ENCODE measurements at places on chromosomes 1 and 21.
A peak's percentile ranks its signal among the peaks of the same experiment; 100 is the strongest.

DNA sequence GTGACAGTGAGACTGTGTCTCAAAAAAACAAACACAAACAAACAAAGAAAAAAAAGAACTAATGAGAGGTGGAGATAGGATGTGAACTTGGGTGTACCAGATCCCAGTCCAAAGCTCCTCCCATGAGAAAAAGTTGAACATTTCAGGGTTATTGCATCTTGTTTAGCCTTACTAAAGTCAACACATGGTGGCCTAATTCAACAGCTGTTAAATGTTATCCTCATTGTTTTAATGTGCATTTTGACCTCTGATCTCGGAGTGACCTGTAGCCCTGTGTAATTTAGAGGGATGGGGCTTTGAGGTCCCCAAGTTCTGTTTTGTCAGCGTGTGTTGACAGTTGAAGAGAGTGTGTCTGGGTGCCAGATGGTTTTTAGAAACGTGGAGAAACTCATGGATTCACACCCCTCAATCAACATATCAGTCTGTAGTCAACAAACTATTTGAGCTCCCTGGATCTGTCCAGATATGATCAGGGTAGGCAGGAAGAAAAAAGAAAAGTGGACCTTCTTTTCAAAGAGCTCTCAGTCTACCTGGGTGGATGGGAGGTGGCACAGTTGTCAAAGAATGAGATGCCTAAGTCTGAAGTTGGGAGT, 34.7 kb downstream of the PTPRU start:
- no peak for DNase-seq

DNA sequence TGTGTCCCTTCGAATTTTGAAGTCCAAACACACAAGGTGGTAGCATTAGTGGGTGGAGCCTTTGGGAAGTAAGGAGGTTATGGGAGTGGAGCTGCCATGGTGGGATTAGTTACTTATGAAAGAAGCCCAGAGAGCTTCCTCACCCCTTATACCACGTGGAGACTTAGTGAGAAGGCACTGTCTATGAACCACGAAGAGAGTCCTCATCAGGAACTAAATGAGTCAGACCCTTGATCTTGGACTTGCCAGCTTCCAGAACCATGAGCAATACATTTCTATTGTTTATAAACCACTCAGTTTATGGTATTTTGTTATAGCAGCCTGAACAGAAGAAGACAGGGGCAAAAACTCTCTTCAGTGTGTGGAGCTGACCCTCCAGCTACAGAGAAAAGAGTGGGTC, 259.3 kb upstream of the AJAP1 start:
- no peak for DNase-seq

- DNase-seq = no peak
Measured at GRCh38 chr1:24373710-24374109, 39.9 kb downstream of the STPG1 start.

- no peak for DNase-seq
Measured at GRCh38 chr21:46144464-46145070, 10.8 kb downstream of the FTCD start.

GRCh38 chr1:232227306-232227705, 402.6 kb downstream of the SIPA1L2 start:
- peak; percentile 43 for DNase-seq

GRCh38 chr1:9078752-9079500, 9.5 kb upstream of the SLC2A5 start:
- DNase-seq = no peak

DNA sequence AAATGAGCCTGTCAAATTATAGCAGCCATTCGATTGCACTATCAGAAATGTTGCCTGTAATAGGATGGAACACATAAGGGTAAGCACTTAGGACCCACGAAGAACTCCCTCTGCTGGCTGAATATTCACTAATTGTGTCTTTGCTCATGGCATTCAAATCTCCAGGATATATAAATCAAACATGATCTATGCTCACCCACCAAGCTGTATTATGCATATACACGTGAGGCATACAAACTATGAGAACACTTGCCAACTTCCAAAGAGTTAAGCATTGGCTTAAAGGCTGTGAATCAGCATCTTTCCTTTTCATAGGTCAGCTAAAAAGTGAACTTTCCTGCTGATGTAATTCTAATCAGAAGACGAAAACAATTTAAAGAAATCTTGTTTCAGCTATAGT, 34.5 kb downstream of the TMPRSS15 start:
- DNase-seq = peak; percentile 54

DNA sequence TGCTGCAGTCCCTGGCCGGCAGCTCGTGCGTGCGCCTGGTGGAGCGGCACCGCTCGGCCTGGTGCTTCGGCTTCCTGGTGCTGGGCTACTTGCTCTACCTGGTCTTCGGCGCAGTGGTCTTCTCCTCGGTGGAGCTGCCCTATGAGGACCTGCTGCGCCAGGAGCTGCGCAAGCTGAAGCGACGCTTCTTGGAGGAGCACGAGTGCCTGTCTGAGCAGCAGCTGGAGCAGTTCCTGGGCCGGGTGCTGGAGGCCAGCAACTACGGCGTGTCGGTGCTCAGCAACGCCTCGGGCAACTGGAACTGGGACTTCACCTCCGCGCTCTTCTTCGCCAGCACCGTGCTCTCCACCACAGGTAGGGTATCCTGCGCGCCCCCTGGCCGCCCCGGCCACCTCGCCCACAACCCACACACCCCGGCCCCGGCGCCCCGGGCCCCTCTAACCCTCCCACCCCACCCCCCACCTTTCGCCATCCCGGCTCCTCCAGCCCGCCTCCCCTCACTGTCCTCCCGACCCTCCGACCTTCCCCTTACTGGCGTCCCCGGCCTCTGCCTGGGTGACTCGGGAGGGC, 352 bp downstream of the KCNK1 start:
- peak; percentile 65 for DNase-seq

DNA sequence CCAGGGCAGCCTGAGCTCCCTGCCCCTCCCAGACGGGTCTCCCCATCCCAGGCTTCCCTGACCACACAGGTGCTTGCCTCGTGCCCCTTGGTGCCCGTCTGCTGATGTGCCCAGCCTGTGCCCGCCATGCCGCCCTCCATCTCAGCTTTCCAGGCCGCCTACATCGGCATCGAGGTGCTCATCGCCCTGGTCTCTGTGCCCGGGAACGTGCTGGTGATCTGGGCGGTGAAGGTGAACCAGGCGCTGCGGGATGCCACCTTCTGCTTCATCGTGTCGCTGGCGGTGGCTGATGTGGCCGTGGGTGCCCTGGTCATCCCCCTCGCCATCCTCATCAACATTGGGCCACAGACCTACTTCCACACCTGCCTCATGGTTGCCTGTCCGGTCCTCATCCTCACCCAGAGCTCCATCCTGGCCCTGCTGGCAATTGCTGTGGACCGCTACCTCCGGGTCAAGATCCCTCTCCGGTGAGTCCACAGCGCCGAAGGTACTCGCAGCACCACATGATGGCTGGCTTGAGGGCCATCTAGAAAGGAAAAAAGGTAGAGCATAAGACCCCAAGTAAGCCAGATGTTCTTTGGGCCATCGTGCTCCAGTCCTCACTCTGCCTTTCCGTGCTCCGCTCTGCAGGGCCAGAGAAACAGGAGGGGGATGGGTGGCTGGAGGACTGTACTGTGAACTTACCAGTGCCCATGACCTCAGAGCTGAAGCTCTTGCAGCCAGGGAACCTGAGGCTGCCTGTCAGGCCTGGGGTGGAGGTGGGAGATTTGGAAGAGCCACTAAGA, 1.4 kb downstream of the ADORA1 start:
- DNase-seq = no peak

- DNase-seq = no peak
Measured at GRCh38 chr1:61358770-61359455, 276.6 kb downstream of the NFIA start.

- peak; percentile 69 for DNase-seq
Measured at GRCh38 chr1:50271968-50272578, 151.2 kb downstream of the DMRTA2 start.

- no peak for DNase-seq
Measured at GRCh38 chr1:87369736-87370478, 41.2 kb downstream of the LMO4 start.

GRCh38 chr1:233299450-233299849, 3.9 kb upstream of the PCNX2 start:
- peak; percentile 51 for DNase-seq

DNA sequence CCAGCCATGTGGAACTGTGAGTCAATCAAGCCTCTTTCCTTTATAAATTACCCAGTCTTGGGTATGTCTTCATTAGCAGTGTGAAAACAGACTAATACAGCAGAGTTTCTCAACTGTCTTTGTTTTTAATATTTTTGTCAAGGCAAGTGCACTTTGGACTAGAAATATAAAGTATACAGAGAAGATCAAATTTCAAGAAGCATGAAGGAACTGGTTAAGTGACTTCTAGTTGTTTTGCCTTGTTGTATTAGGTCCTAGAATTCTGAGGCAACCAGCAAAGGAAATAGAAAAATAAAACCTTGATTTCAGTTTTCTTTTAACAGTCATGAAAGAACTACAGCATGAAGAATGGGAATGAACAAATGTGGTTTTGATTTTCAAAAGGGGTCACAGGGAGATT, 131.1 kb upstream of the PTGFR start:
- no peak for DNase-seq

DNA sequence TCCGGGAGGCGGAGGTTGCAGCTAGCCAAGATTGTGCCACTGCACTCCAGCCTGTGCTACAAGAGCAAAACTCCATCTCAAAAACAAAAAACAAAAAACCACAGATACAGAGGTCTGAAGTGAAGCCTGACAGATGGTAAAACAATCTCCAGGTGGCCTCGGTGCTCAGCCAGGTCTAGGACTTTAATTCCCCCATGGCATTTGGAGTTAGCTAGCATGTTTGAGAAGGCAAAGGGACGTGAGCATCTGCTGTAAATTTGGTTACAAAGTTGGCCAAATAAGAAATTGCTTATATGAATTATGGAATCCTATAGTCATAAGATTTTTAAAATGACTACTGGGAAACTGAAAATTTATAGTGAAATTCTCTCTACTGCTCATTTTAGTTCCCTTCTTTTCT, 98.3 kb upstream of the FMN2 start:
- DNase-seq = no peak

DNA sequence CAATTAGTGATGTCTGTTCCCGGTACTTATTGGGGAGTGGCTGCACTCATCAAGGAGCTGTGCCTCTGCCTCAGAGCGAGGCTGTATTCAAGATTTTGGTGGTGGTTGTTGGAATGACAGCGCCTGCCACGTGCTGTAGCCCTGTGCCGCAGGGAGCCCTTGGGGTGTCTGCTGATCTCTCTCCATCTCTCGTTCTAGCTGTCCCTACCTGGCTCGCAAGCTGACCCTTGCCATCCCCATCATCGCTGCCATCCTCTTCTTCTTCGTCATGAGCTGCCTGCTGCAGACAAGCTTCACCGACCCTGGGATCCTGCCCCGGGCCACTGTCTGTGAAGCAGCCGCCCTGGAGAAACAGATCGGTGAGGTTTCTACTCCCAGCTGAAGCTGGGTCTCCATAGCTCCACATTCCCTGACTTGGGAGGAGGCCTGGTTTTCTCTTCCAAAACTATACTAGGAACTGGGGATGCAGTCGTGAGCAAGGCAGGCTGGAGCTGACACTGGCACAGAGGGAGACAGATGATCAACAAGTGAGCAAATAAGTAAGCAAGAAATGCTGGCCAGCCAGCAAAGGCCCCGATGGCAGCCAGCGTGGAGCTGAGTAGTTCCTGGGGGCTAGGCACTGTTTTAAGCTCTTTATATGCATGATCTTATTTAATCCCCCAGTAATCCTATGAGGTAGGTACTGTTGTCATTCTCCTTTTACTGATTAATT, 5.9 kb downstream of the ZDHHC18 start:
- DNase-seq = no peak

DNA sequence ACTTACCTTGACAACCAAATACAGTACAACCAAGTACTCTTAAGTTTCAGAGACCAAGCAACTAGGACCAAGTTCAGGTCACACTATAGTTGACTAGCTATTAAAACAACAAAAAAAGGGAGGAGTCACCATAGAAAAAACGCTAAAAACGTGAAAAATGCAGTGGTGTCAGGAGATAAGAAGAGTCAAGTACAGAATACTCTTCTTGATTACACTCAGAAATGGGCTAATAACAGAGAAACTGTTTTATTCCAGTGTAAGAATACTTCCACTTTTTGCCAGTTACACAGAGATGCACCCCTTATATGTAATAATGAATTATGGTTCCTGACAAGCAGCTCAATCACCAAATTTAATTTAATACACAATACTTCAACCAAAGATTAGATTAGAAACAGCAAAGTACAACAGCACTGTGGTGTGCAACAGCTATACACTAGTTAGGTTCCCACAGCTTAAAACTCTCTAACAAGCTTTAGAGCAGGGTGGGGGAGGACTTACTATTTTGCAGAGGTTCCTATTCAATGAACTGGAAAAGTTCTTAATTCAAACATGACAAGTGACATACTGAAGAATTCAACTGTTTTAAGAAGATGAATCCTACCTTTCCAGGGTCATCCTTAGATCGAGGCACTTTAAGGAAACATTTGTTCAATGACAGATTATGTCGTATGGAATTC, 70.4 kb downstream of the FOXJ3 start:
- no peak for DNase-seq

GRCh38 chr21:25980710-25981109, 189.9 kb downstream of the APP start:
- DNase-seq = no peak

DNA sequence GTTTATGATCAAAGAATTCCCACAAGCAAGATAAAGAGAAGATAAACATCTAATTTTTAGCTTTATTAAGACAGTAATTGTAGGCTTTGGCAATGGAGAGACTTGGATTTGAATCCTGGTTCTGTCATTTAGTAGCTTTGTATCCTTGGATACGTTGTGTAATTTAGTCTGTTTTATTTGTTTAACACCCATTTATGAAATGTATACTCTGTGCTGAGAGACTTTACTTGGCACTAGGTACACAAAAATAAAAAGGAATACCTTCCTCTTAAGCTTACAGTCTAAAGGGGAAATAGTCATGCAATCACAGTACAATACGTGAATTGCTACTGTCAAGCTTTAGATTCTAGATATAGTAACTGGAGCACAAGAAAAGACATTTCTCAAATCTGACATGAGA, 23.8 kb downstream of the ZMPSTE24 start:
- no peak for DNase-seq

DNA sequence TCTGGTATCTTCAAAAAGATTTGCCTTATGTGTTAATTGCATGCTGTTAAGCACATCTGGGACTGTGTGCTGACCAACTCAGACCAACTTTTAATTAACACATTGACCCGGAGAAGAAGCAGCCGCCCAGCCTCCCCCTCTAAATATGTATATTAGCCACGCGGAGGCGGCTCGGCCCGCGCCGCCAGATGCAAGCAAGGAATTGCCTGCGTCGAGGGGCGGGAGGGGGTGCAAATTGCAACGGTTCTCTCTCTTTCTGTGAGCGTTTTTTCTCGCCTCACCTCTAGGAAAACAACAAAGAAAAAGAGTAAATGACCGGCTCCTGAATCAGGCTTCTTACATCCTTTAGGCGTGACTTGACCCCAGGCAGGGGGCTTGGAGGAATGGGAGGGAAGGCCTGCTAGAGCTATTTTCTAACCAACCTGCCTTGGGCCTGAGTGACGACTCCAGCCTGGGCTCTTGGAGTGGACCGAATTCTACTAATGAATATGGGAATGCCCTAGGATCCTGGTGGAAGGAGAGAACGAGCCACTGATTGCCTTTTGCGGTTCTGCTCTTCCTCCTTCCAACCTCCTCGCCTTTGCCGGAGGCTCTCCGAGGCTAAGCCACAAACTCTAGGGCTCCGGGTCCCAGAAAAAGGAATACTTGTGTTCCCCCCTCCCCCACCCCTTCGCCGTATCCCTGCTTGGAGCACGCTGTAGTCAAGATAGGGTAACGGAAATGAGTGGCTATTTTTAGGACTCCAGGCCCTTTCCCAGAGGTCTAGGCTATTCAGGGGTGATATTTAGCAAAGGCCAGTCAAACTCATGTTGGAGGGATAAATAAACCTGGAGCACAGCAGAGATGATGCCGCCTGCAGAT, 417.0 kb upstream of the ESRRG start:
- peak; percentile 77 for DNase-seq

- DNase-seq = peak; percentile 79
Measured at GRCh38 chr1:26597629-26598039, 68.1 kb downstream of the RPS6KA1 start.

All from GM23338 (cell line).